Uterus (tissue), 4 donors: ENCODE measurements at places on chromosomes 2 and 18. TPM values are rescaled to one million over a fixed set of nuclear protein-coding genes. Genes with fewer than 3 reads are reported as not detected.

The PROC gene
- 0.21 TPM for total RNA-seq

The IL37 gene
- total RNA-seq: not detected

The SULT1C2 gene
- 2.8 TPM for total RNA-seq

The BMP10 gene
- not detected for total RNA-seq

The CRIM1 gene
- 51.2 TPM for total RNA-seq

The GAREM1 gene
- total RNA-seq: 2.0 TPM
